ENCODE measurements at places on chromosomes 7 and 10. TPM values are rescaled to one million over a fixed set of nuclear protein-coding genes. Genes with fewer than 3 reads are reported as not detected.

- H3K27ac ChIP-seq: no peak overlapping the region
- H3K4me1 ChIP-seq: no peaks in the 10 kb centered on the region
- H3K27me3 ChIP-seq: no peaks in the 10 kb centered on the region
- H3K4me3 ChIP-seq: no peak overlapping the region
- H3K36me3 ChIP-seq: no peaks in the 10 kb centered on the region
- no peak for DNase-seq
These were observed 440.4 kb downstream of the KIF20B start for GRCh38 chr10:90141791-90142190.

Gene ZNF425
- total RNA-seq: 12.8 TPM

Gene GPR22
- not detected for total RNA-seq

DNA sequence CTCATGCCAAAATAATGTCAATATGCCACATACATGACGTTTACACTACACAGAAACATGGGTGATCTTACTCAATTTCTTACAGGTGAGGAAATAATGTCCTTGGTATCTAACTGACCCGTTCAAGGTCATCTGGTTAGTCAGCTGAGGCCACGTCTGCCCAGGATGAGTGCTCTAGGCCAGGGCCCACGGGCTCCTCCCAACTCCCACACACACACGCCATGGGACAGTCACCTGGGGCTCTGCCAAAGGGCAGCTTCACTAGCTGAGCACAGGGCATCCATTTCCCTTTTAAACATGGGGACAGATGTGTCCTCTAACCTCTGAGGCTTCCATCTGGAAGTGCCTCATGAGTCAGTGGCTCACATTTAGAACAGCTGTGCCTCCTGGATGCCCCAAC lies 123.9 kb downstream of the TNS3 start:
- peak overlapping the region; percentile 56 for H3K27ac ChIP-seq
- DNase-seq: peak; percentile 94
- no peaks in the 10 kb centered on the region for H3K27me3 ChIP-seq
- H3K36me3 ChIP-seq: no peaks in the 10 kb centered on the region
- H3K4me3 ChIP-seq: no peak overlapping the region

- H3K27me3 ChIP-seq: no peaks in the 10 kb centered on the region
- peaks cover 24% of the 10 kb centered on the region for H3K4me1 ChIP-seq
- no peaks in the 10 kb centered on the region for H3K36me3 ChIP-seq
- DNase-seq: no peak
- H3K4me3 ChIP-seq: no peak overlapping the region
- no peak overlapping the region for H3K27ac ChIP-seq
These were observed 38.0 kb downstream of the TCERG1L start for GRCh38 chr10:131273476-131273875.

DNA sequence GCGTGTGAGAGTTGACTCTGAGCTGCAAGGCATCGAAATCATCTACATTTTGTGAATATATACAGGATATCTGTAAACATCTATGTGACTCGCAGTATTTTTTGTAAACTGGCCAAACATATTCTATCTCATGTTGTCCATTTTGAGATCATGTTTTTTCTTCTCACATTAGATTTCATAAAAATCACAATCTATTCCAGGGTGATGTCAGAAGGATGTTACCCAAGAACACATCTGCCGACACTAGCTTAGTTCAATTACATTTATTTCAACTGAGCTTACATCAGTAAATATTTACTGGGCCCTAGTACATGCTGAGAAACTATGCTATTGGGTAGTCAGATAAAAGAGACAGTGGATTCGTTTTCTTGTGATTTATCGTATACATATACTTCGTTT lies 2.5 kb upstream of the BUB3 start:
- H3K4me1 ChIP-seq: peaks cover 51% of the 10 kb centered on the region
- H3K27ac ChIP-seq: no peak overlapping the region
- H3K27me3 ChIP-seq: peaks cover 47% of the 10 kb centered on the region
- H3K4me3 ChIP-seq: no peak overlapping the region

- peaks cover 2% of the 10 kb centered on the region for H3K36me3 ChIP-seq
- no peak overlapping the region for H3K4me3 ChIP-seq
These were observed 9.9 kb upstream of the ZNF212 start for GRCh38 chr7:149229526-149229925.

- H3K4me3 ChIP-seq: no peak overlapping the region
- H3K4me1 ChIP-seq: peaks cover 37% of the 10 kb centered on the region
- H3K36me3 ChIP-seq: peaks cover 4% of the 10 kb centered on the region
- H3K27ac ChIP-seq: peak overlapping the region; percentile 10
- DNase-seq: no peak
These were observed 3.6 kb downstream of the SEC23IP start for GRCh38 chr10:119896061-119896655.

- no peaks in the 10 kb centered on the region for H3K27me3 ChIP-seq
- no peak overlapping the region for H3K4me3 ChIP-seq
- H3K27ac ChIP-seq: no peak overlapping the region
- DNase-seq: no peak
These were observed 21.3 kb upstream of the ZMIZ2 start for GRCh38 chr7:44727158-44727936.

DNA sequence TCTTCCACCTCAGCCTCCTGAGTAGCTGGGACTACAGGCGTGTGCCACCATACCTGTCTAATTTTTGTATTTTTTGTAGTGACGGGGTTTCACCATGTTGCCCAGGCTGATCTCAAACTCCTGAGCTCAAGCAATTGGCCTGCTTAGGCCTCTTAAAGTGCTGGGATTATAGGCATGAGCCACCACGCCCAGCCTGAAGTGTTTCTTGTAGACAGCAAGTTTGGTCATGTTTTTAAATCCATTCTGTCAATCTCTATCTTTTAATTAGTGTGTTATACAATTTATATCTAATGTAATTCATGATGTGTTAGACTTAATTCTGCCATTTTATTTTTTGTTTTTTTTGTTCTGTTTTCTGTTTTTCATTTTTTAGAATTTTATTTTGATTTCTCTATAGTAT lies 17.2 kb upstream of the MXI1 start:
- H3K36me3 ChIP-seq: no peaks in the 10 kb centered on the region
- no peak overlapping the region for H3K4me3 ChIP-seq
- no peak for DNase-seq

- H3K4me1 ChIP-seq: no peaks in the 10 kb centered on the region
- no peak for DNase-seq
- no peaks in the 10 kb centered on the region for H3K36me3 ChIP-seq
- no peaks in the 10 kb centered on the region for H3K27me3 ChIP-seq
- H3K27ac ChIP-seq: no peak overlapping the region
These were observed 229.1 kb upstream of the SHH start for GRCh38 chr7:156041398-156041797.

DNA sequence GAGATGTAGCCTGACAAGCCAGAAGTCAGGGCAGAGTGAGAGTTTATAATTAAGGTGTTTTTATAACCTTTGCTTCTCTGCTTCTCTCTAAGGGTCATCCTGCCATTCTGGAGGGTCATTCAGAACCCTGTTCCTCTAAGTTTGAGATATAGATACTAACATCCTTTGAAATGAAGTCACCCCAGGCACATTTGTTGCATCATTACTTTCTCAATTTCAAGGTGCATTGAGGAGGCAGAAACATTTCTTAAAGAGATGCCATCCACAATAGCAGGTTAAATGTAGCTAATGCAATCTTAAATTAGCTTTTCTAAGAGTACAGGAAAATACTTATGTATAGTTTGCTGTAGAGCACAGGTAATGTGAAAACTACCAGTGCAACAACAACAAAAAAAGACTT lies 106.4 kb downstream of the LRRC4 start:
- no peak overlapping the region for H3K27ac ChIP-seq
- H3K4me3 ChIP-seq: no peak overlapping the region
- DNase-seq: no peak
- no peaks in the 10 kb centered on the region for H3K27me3 ChIP-seq

Gene PIP4K2A
- total RNA-seq: 21.8 TPM

Gene PNLIPRP1
- total RNA-seq: not detected

Gene GBX1
- not detected for total RNA-seq

- no peaks in the 10 kb centered on the region for H3K36me3 ChIP-seq
- DNase-seq: no peak
- no peak overlapping the region for H3K27ac ChIP-seq
- H3K27me3 ChIP-seq: no peaks in the 10 kb centered on the region
These were observed 14.9 kb upstream of the GATAD1 start for GRCh38 chr7:92432299-92432946.

Gene SPDYE17
- total RNA-seq: not detected

DNA sequence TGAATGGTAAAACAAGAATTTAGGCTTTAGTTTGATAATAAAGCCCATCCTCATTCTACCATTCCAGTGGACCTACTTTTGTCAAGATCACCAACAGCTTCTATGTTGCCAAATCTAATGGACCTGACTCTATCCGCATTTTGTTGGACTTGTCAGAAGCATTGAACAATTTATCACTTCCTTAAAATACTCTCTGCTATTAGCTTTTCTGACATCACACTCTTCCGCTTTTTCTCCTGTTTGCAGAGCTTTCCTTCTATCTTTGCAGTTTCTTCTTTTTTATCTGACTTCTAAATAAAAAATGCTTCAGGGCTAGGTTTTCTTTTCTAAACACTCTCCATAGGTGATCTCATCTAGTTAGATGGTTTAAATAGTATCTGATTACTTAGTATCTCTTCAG lies 42.7 kb upstream of the SMIM30 start:
- H3K27me3 ChIP-seq: no peaks in the 10 kb centered on the region
- DNase-seq: no peak
- H3K4me1 ChIP-seq: no peaks in the 10 kb centered on the region
- no peak overlapping the region for H3K4me3 ChIP-seq
- H3K27ac ChIP-seq: no peak overlapping the region
- no peaks in the 10 kb centered on the region for H3K36me3 ChIP-seq

Gene EFCAB10
- total RNA-seq: not detected

DNA sequence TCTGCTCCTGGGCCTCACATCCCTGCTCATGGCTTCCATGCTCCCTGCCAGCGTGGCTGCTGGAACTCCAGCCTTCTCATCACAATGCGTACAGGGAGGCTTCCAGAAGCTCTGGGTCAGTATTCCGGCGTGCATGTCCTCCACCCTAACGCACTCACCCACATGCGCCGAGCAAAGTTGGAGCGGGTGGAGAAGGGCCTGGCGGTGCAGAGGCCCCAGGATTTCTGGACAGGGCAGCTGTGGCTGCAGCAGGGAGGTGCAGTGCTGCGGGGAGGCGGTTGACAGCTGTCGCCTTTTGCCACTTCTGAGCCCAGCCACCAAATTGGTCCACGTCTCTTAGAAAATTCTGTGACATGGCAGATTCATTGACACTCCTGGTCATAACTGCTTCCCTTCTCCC lies 33.6 kb upstream of the FAM20C start:
- H3K27ac ChIP-seq: no peak overlapping the region
- no peak for DNase-seq
- no peaks in the 10 kb centered on the region for H3K4me1 ChIP-seq

Gene SPDYE16
- not detected for total RNA-seq

DNA sequence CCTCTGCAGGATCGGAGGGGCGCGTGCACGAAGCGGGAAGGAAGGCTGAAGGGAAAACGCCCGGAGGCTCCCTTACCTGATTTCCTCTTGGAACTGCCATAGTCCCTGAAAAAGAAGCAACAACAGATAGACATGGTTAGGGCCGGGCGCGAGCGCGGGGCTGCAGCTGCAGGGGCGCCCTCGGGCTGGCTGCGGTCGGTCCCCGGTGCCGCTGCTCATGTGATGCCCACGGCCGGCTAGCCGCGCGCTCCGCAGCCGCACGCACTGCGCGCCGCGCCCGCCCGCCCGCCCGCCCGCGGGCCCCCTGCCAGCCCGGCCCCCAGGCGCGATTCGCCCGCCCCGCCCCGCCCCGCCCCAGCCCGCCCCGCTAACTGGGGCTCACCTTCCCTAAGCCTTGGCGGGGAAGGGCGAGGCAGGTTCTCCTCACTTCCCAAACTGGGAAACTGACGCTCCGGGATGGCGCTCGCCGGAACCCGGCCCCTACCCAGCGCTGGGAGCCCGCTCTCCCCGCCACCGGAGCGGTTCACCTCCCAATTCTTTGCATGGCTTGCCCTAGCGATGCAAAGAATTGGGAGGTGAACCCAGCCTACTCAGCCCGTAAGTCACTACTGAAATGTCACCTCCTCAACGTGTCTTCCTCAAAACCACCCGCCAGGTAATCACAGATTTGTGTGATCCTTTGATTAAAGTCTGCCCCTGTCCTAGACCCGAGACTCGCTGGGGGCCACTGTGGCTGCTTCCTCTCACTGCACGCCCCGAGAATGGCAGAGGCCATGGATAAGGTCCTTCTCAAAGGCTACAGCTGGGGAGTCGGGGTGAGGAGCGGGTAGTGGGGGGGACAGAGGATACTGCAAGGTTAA lies 162.2 kb downstream of the SH3PXD2A start:
- peak; percentile 7 for DNase-seq
- no peak overlapping the region for H3K27ac ChIP-seq
- no peaks in the 10 kb centered on the region for H3K36me3 ChIP-seq
- peaks cover 10% of the 10 kb centered on the region for H3K4me1 ChIP-seq

Gene ENKUR
- 0.73 TPM for total RNA-seq

DNA sequence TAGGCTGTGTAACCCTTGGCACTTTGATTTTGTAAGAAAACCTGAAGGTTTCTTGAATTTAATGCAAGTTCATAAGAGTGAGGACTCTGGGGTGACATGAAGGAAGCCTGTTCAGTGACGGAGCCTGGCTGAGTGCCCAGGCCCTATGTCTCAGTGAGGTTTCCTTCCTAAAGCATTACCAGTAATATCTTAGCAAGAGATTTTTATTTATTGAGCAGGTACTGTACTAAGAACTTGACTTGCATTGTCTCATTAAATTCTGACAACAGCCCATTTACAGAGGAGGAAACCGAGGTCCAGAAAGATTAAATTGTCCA lies 197.2 kb downstream of the HECW1 start:
- H3K4me1 ChIP-seq: no peaks in the 10 kb centered on the region
- H3K27ac ChIP-seq: no peak overlapping the region
- no peaks in the 10 kb centered on the region for H3K27me3 ChIP-seq
- no peak for DNase-seq

DNA sequence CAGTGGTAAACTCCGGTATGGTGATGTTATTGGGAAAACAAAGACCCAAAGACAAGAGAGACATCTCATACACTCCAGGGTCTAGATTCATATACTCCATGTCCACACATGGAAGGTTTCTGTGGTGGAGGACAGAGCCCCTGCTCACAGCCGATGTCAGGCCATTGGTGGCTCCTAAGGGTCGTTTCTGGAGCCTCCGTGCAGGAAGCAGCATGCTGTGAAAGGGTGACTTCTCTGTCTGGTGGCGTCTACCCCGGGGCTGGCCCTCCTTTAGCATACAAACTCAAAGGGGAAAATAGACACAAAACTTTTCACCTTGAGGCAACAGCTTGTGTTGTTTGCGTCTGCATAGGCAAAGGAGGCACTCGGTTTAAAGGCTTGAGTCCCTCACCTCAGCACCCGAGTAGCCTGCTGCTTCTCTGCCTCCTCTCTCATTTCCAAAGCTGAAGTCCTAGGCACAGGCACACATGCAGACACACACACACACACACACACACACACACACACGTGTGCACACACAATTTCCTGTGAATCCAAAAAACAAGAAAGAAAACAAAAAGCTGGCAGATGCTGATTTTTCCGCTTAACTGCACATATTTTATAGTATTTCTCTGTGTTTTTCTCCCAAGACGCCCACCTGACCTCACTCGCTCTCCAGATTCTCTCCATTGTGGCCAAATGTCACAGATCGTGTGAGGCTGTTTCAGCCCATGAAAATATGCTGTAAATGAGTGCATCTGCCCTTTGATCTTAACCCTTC lies 601.4 kb upstream of the MGMT start:
- H3K27ac ChIP-seq: no peak overlapping the region
- H3K36me3 ChIP-seq: no peaks in the 10 kb centered on the region
- H3K4me3 ChIP-seq: no peak overlapping the region
- DNase-seq: no peak
- no peaks in the 10 kb centered on the region for H3K27me3 ChIP-seq
- H3K4me1 ChIP-seq: no peaks in the 10 kb centered on the region

Gene CYP26A1
- total RNA-seq: not detected

GRCh38 chr10:5423771-5424170 lies 11.4 kb downstream of the NET1 start:
- H3K4me3 ChIP-seq: no peak overlapping the region
- H3K4me1 ChIP-seq: no peaks in the 10 kb centered on the region
- DNase-seq: no peak
- H3K27me3 ChIP-seq: no peaks in the 10 kb centered on the region
- no peaks in the 10 kb centered on the region for H3K36me3 ChIP-seq
